Activated B cell treated with CpG ODN at 0.5 μM for 24 hours (primary cell): ENCODE measurements at places on chromosomes 1 and 21.

DNA sequence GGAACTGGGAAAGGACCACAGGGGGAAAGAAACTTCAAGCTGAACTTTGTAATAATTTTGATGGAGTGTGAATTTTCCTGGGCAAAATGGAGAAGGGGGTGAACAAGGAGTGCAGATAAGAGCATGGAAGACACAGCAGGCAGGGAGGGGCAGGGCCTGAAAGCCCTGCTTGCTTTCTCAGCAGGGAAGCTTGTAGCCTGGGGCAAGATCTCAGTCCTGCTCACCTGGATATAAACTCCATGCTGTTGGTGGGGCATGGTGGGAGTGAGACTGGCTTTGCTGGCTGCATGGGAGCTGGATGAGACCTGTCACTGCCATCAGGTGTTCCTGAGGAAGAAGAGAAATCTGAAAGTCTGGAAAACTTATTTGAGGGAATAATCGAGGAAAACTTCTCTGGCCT, 58.7 kb upstream of the RC3H1 start:
- H3K36me3 ChIP-seq, result no peaks in the 10 kb centered on the region
- no peak overlapping the region for H3K4me3 ChIP-seq
- DNase-seq, result no peak
- H3K4me1 ChIP-seq, result no peaks in the 10 kb centered on the region

DNA sequence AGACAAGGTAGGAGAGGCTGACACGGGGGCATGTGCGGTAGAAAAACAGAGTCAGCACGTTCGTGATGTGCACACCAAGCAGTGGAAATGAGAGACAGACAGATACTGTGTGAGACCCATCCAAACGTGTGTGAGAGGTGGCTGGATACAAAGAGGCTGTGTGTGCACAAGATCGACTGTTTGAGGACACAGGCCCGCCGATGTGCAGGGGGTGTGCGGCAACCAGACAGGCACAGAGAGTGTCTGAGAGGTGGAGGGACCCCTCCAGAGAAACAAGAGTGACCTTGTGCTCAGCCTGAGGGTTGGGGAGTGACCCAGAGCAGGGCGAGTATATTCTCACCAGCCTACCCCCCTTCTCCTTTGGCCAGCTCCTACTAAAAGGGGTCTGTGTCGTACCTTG, 97.8 kb upstream of the IPO9 start:
- H3K27me3 ChIP-seq, result peaks cover 20% of the 10 kb centered on the region
- H3K36me3 ChIP-seq, result no peaks in the 10 kb centered on the region
- no peak overlapping the region for H3K4me3 ChIP-seq
- no peak for DNase-seq
- H3K27ac ChIP-seq, result no peak overlapping the region

DNA sequence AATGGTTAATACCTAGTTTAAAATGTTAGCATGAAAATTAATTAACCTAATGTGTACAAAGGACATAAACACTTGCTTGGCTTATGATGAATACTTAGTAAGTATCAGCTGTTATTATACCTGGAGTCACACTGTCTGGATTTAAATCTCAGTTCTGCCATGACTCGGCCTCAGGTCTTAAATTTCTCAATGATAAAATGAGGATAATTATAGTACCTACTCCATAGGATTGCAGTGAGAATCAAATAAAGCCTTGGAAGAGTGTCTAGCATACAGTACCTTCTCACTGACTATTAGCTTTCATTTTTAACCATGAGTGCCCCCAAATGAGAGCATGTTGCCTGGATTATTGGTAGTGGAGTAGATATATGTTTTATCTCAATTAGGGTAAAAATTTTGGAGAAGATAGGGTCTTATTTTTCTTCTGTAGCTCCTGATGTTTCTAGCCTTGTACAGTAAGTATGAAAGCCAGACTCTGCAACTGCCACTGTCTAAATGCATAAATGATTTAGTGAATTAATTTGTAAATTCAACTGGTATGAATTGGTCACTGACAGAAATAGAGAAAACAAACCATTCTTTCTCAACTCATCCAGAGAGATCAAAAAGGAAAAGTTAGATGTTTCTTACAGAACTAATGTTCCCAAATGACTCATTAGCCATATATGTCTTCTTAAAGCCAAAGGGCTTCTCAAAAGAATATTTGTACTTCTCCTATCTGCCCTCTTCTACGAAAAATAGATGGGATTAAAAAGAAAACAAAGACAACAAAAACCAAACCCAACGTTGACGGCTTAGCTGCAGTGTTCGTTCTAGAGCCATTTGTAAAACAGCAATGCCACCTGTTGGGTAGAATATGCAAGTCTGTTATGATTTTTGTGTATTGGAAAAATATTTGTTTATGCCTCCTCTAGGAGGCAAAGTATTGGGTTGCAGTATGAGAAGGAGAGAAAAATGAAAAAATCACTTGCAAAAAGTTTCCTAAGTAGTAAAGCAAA, 53.8 kb upstream of the MROH9 start:
- H3K4me3 ChIP-seq, result no peak overlapping the region
- no peak for DNase-seq
- no peaks in the 10 kb centered on the region for H3K27me3 ChIP-seq
- no peak overlapping the region for H3K27ac ChIP-seq
- H3K4me1 ChIP-seq, result no peaks in the 10 kb centered on the region

- peaks cover 50% of the 10 kb centered on the region for H3K36me3 ChIP-seq
- H3K27ac ChIP-seq, result peak overlapping the region; percentile 97
- no peak for DNase-seq
- peaks cover 35% of the 10 kb centered on the region for H3K4me1 ChIP-seq
- H3K4me3 ChIP-seq, result peak overlapping the region; percentile 98
Observed at GRCh38 chr1:109091078-109091838, 694 bp downstream of the TMEM167B start.

DNA sequence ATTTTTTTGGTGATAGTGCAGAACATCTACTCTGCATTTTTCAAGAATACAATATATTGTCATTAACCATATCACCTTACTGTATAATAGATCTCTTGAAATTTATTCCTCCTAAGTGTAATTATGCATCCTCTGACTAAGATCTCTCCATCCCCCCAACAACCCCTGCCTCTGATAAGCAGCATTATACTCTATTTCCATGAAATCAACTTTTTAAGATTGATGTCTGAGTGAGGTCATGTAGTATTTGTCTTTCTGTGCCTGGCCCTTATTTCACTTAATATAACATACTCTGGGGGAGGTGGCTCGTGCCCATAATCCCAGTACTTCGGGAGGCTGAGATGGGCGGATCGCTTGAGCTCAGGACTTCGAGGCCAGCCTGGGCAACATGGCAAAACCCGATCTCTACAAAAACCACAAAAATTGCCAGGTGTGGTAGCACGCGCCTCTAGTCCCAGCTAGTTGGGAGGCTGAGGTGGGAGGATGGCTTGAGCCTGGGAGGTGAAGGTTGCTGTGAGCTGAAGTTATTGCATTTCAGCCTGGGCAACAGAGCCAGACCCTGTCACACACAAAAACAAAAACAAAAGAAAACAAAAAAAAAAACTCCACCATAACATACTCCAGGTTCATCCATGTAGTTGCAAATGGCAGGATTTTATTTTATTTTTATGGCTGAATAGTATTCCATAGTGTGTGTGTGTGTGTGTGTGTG, 5.7 kb downstream of the ACOT11 start:
- H3K27ac ChIP-seq, result no peak overlapping the region
- no peak for DNase-seq
- no peaks in the 10 kb centered on the region for H3K36me3 ChIP-seq

GRCh38 chr1:3879787-3880428, 20.2 kb downstream of the C1orf174 start:
- no peaks in the 10 kb centered on the region for H3K27me3 ChIP-seq
- H3K27ac ChIP-seq, result no peak overlapping the region
- H3K4me3 ChIP-seq, result no peak overlapping the region
- DNase-seq, result no peak
- no peaks in the 10 kb centered on the region for H3K4me1 ChIP-seq

DNA sequence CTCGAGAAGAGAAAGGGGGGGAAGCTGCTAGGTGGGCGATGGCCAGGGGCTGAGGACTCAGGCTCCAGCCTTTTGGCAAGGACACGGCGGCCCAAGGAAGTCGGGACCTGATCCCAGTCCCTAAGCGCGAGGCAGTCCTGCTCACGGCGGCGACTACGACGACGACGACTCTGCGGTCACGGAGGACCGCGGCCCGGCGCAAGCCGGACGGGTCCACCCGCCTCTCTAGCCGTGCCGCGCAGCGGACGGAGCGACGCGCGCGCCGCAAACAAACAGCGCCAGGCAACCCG, 401 bp downstream of the WNT9A start:
- no peak overlapping the region for H3K27ac ChIP-seq
- H3K27me3 ChIP-seq, result peaks cover 25% of the 10 kb centered on the region
- no peaks in the 10 kb centered on the region for H3K36me3 ChIP-seq
- peaks cover 9% of the 10 kb centered on the region for H3K4me1 ChIP-seq

GRCh38 chr1:32215629-32216480, 6.3 kb downstream of the TMEM234 start:
- DNase-seq, result no peak
- peaks cover 48% of the 10 kb centered on the region for H3K36me3 ChIP-seq
- H3K27me3 ChIP-seq, result no peaks in the 10 kb centered on the region
- no peak overlapping the region for H3K4me3 ChIP-seq
- no peak overlapping the region for H3K27ac ChIP-seq
- H3K4me1 ChIP-seq, result peaks cover 21% of the 10 kb centered on the region

GRCh38 chr1:221283532-221283931, 404.3 kb downstream of the HLX start:
- no peaks in the 10 kb centered on the region for H3K36me3 ChIP-seq
- no peak for DNase-seq
- H3K27ac ChIP-seq, result no peak overlapping the region
- H3K27me3 ChIP-seq, result peaks cover 10% of the 10 kb centered on the region
